ENCODE measurements at places on chromosomes 3 and 15. TPM values are rescaled to one million over a fixed set of nuclear protein-coding genes. Genes with fewer than 3 reads are reported as not detected.

Gene GATA2
- 47.2 TPM for polyA plus RNA-seq

DNA sequence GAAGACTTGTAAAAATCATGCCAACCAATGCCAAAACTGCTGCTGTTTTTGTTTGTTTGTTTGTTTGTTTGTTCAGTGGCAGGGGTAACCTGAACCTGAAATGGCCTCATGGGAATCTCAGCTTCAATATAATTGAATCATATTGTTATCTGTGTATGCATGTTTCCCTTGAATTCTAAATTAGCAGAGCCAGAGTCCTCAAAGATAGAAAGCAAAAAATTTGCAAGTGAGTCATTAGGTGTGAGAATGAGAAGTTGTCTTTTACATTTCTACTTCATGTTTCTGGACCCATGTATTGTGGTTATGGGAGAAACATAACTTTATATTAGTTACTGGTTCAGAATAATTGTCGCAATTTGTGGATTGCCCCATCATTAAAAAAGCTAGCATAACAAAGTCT is 249.2 kb downstream of the DOCK3 start:
- no peak for DNase-seq

Gene ACAN
- polyA plus RNA-seq = 6.3 TPM

DNA sequence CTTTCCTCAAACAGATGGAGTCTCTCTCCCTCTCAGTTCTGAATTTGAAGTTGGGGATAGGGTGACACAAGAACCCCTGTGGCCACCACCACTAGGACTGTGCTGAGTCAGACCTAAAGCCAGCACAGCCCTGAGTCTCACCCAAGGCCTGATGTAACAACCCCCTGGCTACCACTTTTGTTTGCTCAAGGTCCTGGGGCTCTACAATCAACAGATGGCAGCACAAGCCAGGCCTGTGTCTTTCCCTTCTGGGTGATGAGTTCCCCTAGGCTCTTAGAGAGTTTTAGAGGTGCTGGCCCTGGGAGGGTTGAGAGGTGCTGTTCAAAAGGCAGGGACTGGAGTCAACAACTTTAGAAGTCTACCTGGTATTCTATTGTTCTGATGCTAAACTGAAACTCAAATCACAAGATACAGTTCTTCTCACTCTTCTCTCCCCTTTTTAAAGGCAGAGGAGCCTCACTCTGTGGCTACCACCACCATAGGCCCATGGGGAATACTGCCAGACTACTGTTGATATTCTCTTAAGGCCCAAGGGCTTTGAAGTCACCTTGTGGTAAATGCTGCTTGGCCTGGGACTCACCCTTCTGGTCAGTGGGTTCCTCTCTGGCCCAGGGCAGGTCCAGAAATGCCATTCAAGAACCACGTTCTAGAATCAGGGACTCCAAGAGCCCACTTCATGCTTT is 6.5 kb downstream of the OR5K4 start:
- no peak for DNase-seq

Gene HRG
- polyA plus RNA-seq = 1.6 TPM

- no peak for DNase-seq
Measured at GRCh38 chr15:85706779-85707518, 87.8 kb downstream of the KLHL25 start.

DNA sequence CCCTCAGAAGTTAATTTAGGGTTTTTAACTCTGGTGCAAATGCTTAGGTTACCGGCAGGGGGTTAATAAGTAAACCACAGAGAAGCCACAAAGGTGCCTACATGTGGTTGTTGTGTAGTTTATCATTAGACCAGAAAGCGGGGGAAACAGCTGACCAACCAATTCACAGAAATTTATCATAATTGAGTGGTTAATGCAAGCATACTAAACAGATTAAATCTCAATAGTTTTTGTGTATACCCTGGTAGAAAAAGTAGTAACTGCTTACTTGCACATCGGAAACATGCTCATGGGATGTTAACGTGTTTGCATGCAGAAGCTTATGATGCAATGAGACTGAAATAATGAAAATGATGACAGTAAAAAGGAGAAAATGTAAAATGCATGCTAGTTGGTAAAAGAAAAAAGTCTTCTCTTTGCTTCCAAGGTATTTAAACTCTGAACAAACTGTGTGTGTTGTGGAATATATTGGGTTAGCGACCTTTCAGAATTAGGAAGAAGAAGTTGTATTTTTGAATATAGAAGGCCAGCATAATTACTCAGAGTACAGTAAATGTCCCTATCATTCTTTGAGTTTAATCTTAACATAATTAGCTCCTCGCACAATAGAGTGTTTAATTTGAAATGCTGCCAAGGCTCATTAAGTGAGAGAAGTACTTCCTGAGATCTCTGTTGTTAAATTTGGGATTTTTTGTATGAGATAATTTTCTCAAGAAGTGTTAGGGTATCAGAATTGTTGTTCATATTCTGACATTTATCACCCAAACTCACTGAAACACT is 316.2 kb downstream of the PTPRG start:
- DNase-seq = no peak

Gene CHST13
- 4.4 TPM for polyA plus RNA-seq

GRCh38 chr3:14225421-14225820 is 46.8 kb downstream of the LSM3 start:
- DNase-seq = no peak

Data from right renal pelvis (tissue), 4 donors.